ENCODE measurements at places on chromosomes 1 and 21.

- no peak for DNase-seq
Measured at GRCh38 chr1:85087659-85088407, 39.5 kb upstream of the MCOLN3 start.

DNA sequence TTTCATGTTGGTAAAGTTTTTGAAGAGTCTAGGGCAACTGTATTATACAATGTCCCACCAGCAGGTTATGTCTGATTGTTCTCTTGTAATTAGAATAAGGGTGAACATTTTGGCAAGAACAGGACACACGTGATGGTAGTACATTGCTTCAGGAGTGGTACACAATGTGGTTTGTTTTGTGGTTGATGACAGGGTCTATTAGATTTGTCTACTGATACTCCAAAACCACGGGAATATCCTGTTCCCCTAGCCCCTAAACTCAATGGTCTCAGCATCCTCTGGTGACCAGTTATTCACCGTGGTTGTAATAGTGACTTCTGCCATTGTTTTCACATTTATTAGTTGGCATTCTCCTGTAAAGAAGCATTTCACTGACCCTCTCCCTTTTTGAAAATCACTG, 22.1 kb upstream of the ACTA1 start:
- DNase-seq: no peak

GRCh38 chr1:188371295-188371806, 1542.6 kb downstream of the PLA2G4A start:
- no peak for DNase-seq

- DNase-seq: no peak
Measured at GRCh38 chr1:45304311-45305081, 22.2 kb upstream of the HPDL start.

GRCh38 chr1:8133190-8133589, 107.1 kb upstream of the ERRFI1 start:
- no peak for DNase-seq

- no peak for DNase-seq
Measured at GRCh38 chr1:119451158-119451557, 36.2 kb downstream of the HSD3B2 start.

GRCh38 chr1:67853704-67854103, 20.4 kb upstream of the GNG12 start:
- DNase-seq: no peak

GRCh38 chr1:23496490-23497181, 12.7 kb upstream of the ASAP3 start:
- no peak for DNase-seq

DNA sequence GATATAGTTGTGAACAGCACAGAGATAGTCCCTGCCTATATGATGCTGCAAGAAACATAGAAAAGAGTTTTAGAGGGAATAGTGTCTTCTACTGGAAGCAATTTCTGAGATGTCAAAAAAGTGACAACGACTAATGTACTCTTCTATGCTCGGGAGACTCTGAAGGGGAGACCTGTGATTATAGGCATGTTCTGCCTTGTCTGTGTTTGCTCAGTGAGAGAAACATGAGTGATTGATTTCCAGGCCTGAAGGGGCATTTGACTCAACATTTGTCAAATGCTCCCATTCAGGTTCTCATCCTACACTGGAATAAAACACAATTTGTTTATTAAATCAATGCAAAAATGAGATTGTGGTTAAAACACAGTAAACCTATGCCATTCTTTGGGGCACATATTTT, 131.8 kb downstream of the CTH start:
- DNase-seq: no peak

All from activated CD4-positive, alpha-beta T cell treated with anti-CD3 and anti-CD28 coated beads for 1 hour (primary cell).